Urothelium cell line (cell line): ENCODE measurements at places on chromosomes 7 and 10.

DNA sequence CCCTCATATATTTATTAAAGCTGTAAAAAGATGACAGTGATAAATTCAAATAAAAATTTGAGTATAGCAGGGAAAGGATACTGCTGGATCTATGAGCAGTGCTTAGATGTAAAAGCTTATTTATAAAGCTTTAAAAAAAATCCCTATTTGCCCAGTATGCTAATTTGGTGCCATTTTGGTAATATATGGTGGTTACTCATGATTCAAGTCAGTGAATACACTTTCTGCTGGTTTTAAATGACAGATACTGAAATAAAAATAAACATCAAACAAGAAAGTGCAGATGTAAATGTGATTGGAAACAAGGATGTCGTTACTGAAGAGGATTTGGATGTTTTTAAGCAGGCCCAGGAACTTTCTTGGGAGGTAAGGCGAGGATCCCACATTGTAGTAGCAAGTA, 134.4 kb upstream of the SAMD8 start:
- DNase-seq, result no peak

DNA sequence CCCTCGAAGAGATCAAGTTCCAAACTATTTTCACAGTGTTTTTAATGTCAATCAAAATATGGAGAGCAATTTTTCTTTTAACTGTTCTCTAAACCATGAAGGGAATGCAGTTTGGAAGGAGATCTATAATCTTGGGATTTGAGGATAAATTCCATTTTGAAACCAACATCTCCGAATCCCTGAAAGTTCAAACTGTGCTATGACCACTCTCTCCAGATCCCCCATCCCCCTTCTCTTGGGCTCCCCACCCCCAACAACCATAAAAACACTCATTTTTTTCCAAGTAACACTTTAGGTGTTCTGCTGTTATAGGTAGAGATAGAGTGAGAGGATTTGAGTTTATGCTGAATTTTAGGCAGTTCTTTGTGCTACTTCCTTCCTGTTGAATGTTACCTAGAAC, 1.7 kb downstream of the CALD1 start:
- DNase-seq, result no peak

- DNase-seq, result no peak
Observed at GRCh38 chr7:30406664-30407425, 71.7 kb downstream of the NOD1 start.

DNA sequence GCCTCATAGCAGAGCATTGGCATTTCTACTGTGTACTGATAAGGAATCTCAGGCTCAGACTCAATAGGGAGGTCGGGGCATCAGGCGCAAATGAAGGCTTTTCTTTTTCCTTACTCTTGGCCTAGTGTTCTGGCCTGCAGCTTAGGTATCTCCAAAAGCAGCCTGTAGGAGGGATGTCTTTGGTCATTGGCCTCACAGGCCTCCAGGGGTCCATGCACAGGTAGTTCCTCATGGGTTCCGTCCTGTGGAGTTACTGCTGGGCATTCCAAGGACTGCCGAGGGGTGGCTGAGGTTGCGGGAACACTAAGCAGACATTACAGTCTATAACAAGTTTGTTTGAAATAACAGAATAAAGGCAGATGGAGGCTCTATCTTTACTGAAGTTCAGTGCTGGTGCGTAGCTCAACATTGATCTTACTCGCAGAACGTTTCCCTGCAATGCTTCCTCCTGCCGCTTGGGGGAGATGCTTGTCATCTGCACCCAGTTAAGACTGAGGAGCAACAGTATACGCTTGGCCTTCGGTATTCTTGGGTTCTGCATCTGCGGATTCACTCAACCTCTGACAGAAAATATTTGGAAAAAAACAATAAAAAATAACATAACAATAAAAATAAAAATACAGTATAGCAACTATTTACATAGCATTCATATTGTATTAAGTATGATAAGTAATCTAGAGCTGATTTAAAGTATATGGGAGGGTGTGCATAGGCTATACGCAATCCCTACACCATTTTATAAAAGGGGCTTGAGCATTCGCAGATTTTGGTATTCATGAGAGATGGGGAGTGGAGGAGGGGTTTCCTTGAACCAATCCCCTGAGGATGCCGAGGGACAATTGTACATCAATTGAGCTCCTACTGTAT, 58.9 kb downstream of the SH2D4B start:
- DNase-seq, result peak; percentile 58

- DNase-seq, result no peak
Observed at GRCh38 chr7:159083698-159084068, 61.0 kb downstream of the VIPR2 start.

- DNase-seq, result no peak
Observed at GRCh38 chr10:80540136-80540535, 2.4 kb downstream of the SH2D4B start.

DNA sequence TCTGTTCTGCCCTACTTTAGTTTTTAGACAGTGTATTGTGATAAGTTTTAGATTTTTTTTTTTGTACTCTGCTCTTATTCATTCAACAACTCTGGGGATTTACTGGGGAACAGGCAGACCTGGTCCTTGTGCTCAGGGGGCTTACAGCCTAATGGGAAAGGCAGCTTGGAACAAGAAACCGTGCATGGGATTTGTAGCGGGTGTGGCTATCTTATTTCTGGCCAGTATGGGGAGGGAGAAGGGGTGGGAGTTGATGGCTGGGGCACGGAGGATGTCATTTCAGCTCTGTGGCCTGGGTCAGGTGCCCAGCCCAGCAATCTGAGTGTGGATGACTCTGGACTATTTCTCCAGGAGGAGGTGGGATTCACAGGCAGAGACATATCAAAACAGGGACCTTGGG, 47.0 kb downstream of the GRK5 start:
- no peak for DNase-seq

DNA sequence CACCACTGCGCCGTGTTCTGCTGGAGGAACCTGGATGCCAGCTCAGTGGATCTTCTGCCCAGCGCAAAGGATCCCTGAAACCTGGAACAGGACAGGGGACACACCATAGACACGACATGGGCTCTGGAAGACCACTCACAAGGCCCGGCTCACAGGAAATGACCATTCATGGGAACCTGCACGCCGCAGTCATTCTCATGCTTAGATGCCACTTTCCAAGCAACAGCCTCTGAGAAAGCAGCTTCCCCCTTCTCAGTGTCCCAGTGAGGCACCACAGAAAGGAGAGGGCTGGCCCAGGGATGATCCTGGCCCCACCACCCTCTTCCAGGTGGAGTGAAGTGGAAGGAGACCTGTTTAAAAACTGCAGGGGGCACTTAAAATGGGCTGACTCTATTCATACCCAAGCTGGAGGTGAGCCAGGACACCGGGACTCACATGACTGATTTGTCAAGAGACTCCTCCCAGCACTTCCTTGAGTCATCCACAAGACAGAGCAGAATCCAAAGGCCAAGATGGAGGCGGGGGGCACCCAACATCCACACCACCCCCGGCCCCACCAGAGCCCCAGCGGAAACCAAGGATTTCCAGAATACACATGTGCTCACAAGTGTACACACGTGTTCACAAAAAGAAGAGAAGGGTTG, 11.2 kb downstream of the CTBP2 start:
- DNase-seq, result peak; percentile 20

DNA sequence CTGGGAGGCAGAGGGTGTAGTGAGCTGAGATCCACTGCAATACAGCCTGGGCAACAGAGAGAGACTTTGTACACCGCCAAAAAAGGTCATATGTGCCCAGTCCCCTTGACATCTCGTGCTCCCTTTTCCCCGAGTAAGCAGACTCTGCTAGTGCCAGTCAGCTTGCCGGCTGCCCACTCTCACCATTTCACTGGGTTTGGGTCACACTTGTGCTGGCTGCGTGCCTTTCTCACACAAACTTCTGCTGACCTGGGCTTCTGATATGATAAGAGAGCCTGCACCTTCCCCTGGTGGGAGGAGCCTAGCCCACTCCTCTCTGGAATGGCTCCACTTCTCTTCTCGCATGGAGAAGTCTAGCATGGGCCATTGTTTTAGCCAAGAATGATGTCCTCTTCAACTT, 53.4 kb downstream of the MPP7 start:
- DNase-seq, result no peak

- peak; percentile 42 for DNase-seq
Observed at GRCh38 chr7:157490465-157490912, 153.7 kb downstream of the DNAJB6 start.

GRCh38 chr7:149817301-149817771, 20.8 kb upstream of the ZNF862 start:
- DNase-seq, result no peak

GRCh38 chr10:47140761-47141348, 159.1 kb upstream of the GDF10 start:
- no peak for DNase-seq

- DNase-seq, result no peak
Observed at GRCh38 chr10:14379556-14380280, 49.0 kb upstream of the FRMD4A start.

DNA sequence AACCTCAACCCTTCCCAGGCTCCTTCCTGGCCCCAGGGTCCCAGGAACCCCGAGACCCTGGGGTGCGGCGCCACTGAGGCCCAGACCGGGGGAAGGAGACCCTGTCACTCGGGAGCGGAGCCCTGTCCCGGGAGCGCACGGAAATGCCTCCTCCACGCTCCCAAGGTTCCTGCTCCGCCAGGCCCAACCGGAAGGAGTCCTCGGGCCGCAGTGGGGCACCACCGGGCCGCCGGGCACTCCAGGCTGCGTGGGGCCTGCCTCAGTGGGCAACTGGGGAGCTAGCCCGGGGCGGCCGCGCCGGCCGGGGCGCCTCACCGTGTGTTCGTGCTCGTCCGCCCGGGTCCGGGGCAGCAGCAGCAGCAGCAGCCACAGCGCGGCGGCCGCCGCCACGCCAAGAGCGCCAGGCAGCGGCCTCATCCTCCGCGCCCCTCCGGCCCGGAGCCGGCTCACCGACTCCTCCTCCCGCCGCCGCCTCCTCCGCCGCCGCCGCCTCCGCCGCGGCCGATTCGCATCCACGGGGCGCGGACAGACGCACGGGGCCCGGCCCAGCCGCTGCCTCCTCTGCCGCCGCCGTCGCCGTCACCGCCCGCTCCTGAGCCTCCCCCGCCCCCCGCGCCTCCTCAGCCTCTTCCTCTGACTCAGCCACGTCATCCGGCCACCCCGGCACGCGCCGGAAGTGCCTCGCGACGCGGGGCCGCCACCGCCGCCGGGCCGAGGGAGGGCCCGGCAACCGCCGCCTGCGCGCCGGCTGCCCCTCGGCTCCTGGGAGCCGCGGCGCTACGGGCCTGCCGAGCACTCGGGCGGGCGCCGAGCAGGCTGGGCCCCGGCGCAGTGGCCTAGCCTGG, at the start of gene TM9SF3:
Gene TM9SF3, minus strand, starts transcription at position 594 of the 845 bp plus-strand sequence. Its CDS starts 177 bp downstream, at position 417.
- peak; percentile 92 for DNase-seq

- no peak for DNase-seq
Observed at GRCh38 chr10:58593008-58593407, 80.3 kb downstream of the BICC1 start.

GRCh38 chr7:85423209-85423895, 236.5 kb upstream of the SEMA3D start:
- no peak for DNase-seq

DNA sequence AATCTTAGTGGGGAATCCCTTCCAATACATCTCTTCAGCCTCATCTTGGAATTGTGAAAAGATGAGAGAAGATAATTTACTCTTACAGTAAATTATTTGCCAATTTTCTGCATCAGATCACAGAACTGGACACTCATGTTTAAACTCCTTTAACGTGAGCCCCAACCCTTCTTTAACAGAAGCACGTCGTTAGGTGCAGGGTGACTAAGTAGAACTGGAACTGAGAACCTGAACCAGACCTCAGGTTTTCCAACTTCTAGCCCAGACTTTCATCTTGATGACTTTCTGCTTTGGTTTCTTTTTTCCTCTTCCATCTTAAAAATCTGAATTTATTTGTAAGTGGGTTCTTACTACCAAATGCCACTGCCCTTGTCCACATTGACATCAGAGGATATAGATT, 57.2 kb upstream of the LYZL2 start:
- DNase-seq, result no peak

GRCh38 chr10:118840776-118841468, 86.2 kb upstream of the CACUL1 start:
- no peak for DNase-seq

- no peak for DNase-seq
Observed at GRCh38 chr7:44046321-44047061, 2.0 kb downstream of the DBNL start.

DNA sequence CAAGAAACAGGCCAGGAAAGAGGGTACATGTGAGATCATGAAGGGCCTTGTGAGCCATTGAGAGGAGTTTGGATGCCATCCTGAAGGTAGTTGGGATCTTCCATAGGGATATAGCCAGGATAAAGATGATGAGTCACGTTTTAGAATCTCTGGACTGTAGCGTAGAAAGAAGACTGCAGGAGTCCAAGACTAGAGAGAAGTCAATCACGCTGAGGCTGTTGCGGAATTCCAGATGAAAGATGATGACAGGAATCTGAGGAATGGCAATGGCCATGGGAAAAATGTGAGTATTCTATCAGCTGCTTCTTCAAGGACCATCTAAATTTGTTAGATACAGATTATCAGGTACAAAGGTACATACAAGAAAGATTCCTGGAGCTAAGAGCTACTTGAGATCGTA, 711.3 kb downstream of the GRM8 start:
- no peak for DNase-seq

DNA sequence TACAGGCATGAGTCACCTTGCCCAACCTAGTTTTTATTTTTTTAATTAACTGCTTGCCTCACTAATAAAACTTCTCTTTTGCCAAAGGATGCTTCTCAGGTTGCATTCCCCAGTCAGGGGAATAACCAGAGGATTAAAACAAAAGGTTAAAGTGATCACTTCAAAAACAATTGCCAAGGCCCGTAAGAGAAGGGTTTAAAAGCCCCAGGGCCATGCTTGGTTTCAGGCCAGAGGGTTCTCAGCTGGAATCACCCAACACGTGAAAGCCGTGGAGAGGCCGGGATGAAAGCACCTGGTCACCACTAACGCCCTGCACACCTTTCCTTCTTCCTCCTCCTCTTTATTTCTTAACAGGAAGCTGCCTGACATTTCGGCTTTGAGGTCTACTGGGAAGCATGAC, 587.5 kb downstream of the PTPRN2 start:
- no peak for DNase-seq

GRCh38 chr10:96339956-96340904, 18.6 kb downstream of the OPALIN start:
- DNase-seq, result peak; percentile 64

- DNase-seq, result no peak
Observed at GRCh38 chr7:124489925-124490324, 275.7 kb downstream of the GPR37 start.

DNA sequence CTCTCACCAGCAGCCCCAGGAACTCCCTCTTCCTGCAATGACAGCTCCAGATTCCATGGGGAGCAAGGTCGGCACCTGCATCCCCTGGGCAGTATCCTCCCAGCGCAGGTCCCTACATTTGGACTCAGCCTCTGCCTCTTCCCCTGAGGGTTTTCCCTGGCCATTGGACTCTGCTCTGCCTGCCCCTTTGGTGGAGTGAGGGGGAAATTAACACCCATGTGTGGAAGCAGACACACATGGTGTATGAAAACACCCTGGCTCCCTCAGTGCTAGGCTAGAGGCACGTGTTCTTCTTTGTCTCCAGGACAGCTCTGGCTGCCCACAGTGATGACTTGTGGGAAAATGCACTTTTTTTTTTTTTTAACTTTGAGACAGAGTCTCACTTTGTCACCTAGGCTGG, 8.4 kb downstream of the PRF1 start:
- no peak for DNase-seq

GRCh38 chr7:24216576-24217125, 67.3 kb upstream of the NPY start:
- DNase-seq, result no peak

GRCh38 chr7:953547-954327, 743 bp downstream of the ADAP1 start:
- no peak for DNase-seq

- DNase-seq, result no peak
Observed at GRCh38 chr10:6040205-6040604, 22.0 kb downstream of the IL2RA start.
